Fibroblast of skin of right quadriceps (primary cell): ENCODE measurements at places on chromosomes 3 and 15.

GRCh38 chr3:166322391-166322790 lies 485.2 kb upstream of the BCHE start:
- no peak for DNase-seq

DNA sequence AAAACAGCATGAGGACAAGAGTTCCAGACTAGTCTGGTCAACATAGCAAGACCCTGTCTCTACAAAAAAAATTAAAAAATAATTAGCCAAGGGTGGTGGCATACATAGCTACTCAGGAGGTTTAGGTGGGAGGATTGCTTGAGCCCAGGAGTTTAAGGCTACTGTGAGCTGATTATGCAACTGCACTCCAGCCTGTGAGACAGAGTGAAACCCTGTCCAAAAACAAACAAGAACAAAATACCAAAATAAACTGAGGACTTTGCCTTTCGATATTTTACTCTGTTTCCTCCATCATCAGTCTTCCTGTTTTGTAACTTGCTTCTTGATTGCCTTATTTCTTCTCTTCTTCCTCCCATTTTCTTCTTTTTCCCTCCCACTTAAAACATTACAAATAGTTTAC lies 504.4 kb downstream of the ROBO1 start:
- no peak for DNase-seq

DNA sequence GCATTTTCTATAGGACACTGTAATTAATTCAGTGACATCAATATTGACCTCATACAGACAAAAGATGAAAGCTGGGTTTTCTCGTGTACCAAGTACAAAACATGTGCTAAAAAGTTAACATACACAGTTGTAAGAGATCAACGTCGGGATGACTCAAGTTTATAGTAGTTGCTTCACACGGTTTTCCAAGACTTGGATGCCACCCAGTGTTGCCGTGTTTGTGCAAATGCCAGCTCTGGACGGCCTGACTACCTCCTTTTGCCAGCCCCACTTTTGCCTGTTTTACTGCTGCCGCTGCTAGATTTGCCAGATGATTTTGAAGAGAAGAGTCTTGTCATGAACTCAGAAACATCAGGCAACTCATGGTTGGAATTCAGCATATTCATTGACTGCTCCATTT lies 17.6 kb downstream of the EMC7 start:
- DNase-seq, result no peak

GRCh38 chr3:31196261-31196660 lies 301.8 kb upstream of the GADL1 start:
- no peak for DNase-seq

GRCh38 chr3:128237348-128238183 lies 84.3 kb downstream of the EEFSEC start:
- no peak for DNase-seq

DNA sequence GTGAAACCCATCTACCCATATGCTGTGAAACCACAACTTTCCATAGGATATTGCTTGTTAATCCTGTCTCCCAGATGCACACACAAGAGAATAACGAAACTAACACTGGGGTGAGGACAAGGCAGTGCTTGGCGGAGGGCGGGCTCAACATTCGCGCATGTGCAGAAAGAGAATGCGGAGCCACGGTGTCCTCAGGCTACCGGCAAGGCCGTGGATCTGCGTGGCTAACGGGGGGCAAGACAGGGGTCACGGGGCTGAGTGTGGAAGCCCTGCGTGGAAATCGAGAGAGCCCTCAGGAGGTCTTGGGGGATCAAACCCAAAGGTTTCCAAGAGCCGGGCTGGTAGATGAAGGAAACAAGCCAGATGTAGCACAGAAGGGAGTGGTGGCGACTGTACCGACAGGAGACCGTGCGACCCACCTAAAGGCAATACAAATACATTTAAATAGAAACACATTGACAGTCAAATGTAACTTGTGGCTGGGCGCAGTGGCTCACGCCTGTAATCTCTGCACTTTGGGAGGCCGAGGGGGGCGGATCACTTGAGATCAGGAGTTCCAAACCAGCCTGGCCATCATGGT lies 48.5 kb upstream of the TRA2B start:
- peak; percentile 64 for DNase-seq
